AG20443 (cell line): ENCODE measurements at places on chromosomes 5 and 9.

DNA sequence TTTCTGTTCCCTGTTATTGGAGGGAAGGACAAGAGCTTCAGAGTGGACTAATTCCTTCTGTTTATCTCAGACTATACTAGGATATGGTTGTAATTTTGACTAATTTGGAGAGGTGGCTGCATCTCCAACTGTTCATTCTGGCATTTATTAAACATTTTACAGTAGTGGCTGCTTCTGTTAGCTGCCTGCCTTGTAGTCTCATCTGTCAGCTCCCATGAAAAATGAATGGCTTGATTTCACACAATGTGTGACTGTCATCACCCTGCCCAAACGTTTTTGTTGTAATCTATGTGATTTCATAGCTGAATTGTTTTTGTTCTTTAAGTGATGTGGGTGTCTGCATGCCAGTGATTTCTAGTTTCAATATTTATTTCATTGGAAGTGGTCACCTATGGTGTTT, 459.4 kb upstream of the PTPRD start:
- DNase-seq = no peak

DNA sequence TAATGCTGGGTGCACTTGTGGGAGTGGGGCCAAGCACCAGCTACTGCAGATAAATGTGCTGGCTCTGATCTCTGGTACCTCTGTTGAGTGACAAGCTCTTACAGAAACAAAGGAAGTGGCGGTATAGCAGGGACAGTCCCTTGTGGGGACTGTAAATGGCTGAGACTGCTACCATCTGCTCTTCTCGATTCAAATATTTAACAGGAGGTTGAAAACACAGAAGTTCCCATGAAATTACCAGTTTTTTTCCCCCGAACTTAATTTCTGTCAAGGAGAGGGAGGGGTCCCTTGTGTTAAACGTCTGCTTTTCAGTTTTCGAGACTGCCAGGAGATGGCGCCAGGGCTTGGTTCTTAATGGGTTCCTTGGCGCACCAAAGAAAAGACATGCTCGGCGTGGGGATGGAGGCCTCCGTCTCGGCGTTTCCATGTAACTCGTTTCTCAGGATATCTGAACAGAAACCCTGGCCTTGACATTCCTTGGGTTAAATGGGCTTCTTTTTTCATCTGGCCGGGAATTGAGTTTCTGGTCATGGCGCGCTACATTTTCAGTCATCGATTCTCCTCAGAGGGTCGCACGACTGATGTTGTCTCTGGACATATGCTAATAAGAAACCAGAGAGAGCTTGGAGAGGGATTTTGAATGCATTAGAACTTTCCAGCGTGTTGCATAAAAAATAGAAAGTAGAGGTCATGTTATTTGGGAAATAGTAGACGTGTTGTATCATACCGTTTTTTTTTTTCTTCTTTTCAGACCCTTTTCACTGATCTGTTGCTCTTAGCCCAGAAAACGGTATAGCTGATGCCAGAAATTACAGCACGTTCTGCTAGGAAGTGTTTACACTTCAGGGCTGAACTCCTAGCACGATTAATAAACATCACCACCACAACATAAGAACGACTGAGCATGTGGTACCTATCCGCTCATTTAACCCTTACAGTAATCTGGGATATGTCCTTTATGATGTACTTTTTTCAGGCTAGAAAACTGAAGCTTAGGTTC, 64.0 kb downstream of the CARTPT start:
- peak; percentile 83 for DNase-seq

DNA sequence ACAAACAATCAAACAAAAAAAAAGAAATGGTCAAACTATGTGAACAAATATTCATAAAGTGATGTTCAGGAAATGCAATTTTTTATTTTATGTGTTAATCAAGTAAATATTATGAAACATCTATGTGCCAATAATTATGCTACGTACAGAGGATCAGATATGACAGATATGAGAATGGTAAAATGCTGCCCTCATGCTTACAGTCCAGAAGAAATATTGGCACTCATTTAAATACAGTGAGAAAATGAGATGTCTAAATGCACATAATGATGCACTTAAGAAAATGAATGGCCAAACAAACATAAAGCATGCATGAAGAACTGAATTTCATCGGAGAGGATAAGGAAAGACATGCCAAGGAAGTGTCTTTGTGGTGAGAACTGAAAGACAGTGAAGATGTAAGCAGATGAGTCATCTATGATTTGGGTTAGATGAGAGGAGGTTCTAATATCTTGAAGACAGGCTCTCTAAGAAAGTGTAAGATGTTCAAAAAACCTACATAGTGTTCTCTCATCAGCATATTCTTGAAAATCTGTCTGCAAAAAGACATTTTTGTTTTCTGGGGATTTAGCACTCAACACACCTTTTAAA, 1231.1 kb upstream of the ACO1 start:
- DNase-seq = no peak

DNA sequence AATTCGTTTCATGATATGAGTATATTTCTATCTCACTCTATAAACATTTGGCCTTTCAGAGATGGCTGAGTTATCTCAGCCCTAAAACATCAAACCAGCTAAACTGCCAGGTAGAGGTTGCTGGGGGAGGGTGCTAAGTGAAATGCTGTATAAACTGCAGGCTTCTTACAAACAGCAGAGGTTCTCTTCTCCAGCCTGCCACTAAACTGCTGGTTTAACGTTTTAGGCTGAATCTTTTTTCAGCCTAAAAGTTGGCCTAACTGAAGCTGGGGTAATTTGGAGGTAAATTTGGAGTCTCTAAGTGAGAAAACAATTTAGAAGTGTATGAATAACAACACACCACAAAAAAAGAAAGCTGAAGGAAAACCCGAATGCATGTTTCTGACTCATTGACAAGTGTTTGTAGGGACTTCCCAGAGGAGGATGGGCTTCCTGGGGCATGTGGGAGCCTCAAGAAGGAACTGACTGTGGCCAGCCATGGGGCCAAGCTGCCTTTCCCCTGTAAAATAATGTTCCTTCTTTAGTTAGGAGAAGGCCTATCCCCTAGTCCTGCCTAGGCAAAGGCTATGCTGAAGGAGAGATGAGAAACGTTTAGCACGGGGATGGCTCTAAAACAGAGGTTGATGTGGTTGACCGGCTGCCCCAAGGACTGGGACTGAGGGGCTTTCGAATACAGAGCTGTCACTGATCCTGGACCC, 44.3 kb downstream of the SLC28A3 start:
- DNase-seq = peak; percentile 63

GRCh38 chr5:74376187-74376586, 264.3 kb downstream of the ENC1 start:
- no peak for DNase-seq

GRCh38 chr9:15831384-15831783, 278.5 kb downstream of the CCDC171 start:
- no peak for DNase-seq

- DNase-seq = peak; percentile 33
Observed at GRCh38 chr9:121048618-121049017, 1.5 kb downstream of the C5 start.

GRCh38 chr5:78509145-78509865, 139.3 kb downstream of the LHFPL2 start:
- DNase-seq = no peak

- DNase-seq = no peak
Observed at GRCh38 chr5:174811438-174811837, 87.1 kb downstream of the MSX2 start.

- no peak for DNase-seq
Observed at GRCh38 chr9:107142896-107143603, 140.0 kb upstream of the RAD23B start.

DNA sequence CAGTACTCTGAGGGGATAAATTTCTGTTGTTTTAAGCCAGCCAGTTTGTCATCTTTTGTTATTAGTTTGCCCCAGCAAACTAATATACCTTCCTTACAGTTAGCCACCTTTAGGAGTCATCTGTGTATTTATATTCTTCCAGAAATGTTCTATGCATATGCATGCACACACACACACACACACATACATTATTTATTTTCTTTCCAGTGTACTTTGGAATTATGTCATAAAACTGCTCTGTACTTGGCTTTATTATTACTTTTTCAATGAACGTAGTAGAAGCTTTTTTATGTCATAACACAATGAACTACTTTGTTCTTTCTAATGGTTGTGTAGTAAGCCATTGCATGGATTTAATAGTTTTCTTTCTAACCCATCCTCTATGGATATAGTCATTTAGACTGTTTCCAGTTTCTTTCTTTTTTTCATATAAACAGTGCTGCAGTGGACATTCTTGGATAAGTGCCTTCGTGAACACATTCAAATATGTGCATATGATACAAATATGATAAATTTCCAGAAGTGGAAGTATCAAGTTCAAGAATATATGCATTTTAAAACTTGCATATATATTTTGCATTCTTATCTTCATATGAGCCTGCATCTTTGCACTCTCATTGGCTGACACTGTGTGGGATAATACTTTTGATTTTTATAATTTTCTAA, 26.6 kb upstream of the DAB2 start:
- DNase-seq = no peak

DNA sequence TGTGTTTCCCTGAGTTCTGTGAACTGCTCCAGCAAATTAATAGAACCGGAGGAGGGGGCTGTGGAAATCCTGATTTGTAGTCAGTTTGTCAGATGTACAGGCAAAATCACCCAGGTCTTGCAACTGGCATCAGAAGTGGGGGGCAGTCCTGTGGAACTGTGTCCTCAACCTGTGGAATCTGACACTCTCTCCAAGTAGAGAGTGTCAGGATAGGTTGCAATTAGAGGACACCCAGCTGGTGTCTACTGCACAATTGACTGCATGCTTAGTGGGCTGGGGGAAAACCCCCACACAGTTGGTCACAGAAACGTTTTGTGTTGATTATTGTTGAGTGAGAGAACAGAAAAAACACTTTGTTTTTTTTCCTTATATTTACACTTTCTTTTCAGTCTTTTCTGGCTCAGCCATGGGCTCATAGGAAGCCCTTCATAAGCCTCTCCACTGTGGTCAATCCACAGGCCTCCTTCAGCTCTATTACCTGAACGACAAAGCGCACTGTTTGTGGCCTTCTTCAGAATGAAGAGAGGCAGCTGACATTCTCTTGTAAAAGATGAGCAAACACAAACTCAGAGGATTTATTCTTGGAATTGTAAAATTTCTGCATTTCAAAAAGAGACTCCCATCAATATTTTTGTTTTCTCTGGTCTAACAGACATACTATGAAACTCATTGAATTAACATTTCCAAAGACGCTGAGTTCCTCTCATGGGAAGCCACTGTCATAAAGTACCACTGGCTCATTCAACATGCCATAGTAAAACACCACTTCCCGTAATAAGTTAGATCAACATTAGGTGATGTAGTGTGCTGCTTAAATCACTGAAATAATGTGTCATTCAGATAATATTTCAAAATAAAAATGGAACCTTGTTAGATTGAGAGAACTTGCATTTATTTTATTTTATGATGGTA, 348.9 kb upstream of the RFX3 start:
- no peak for DNase-seq

GRCh38 chr5:56861893-56862485, 46.6 kb downstream of the MAP3K1 start:
- DNase-seq = no peak

DNA sequence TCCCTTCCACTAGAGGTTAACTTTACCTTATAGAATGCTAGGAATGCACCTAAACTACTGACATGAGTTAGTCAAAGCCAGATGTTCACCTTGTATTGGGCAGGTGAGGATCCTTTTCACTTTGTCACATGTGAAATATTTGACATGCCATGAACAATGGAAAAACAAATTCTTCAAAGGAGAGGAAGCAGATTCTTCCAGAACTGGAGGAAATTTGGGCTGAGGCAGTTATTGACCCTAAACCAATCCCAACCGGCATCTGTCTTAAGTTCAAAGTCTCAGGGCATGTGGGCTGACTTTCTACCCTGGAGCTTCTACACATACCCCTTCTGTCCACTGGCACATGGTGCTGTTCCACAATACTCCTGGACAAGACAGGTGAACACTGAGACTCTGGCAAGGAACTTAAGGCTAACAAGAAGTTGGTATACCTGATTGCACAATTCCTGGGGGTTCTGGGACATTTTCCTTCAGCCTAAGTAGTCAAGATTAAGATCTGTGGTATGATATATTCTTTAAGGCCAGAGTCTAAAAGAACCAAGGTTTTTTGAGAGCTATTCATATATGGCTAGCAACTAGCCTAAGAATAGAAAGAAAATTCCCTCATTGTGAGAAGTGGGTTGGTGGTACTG, 2.6 kb downstream of the VLDLR start:
- DNase-seq = no peak

DNA sequence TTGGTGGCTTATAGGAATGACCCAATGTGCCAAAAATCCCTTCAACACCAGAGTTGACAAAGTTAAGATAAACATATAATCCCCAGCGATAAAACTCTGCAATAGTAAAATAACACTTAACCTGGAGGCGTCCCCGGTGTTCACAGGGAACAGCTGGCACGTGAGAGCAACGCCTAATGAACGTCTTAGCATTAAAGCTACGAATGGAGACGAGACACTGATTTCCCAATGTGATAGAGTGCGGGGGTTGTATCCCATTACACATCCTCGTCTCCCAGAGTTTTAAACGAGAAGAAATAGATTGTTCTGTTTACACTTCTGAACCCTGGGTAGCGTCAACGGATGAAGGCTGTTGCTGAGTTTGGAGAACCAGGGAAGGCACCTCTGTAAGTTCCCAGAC, 57.6 kb downstream of the PTCH1 start:
- DNase-seq = no peak

DNA sequence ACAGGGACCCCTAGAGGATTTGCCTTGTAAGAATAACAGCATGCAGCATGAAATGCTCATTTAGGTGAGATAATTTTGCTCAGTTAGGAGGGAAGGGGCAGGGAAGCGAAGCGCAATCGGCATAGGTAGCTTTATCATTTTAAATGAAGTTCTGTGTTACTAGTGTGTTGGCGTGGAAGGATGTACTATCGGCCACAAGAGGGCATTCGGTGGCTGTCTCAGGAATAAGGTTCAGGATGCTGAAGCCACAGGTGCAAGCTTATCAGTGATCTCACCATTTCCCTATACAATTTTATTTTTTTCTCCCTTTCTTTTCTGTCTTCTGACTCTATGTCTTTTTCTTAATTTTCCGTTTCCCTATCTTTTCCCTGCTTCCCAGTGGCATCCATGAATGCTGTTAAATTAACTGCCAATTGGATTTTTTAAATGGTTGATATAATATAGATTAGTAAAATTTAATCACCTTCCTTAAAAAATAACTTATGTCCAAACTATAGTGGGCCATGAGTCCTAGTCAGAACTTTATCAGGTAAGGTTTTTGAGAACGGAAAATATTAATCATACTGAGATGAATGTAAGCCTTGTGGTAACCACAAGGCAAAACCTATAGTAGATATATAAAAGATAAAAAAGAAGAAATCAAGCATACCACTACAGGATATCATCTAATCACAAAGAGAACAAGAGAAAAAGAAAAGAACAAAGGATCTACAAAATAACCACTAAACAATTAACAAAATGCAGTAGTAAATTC, 1.2 kb upstream of the INSL6 start:
- DNase-seq = peak; percentile 70
